ENCODE measurements at places on chromosomes 2 and 18.

GRCh38 chr2:13884291-13884976 lies 748.1 kb upstream of the LRATD1 start:
- no peak for DNase-seq

- DNase-seq, result no peak
Observed at GRCh38 chr2:4175343-4175742, 472.0 kb downstream of the DCDC2C start.

DNA sequence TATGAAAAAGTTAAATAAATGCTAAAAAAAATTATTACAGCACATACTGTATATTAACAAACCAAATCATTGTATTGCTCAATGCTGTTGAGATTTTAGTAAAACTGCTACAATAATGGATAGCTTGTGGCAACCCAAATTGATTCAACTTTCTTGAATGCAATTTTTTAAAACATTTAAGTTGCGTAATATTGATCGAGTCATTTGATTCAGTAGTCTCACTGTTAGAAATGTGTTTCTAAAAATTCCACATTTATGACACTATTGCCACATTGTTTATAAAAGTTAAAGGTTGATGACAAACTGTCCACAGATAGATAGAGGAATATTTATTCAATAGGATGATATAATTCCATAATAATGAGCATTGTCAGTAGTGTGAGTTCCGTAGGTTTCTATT lies 640.7 kb upstream of the CRIM1 start:
- no peak for DNase-seq

DNA sequence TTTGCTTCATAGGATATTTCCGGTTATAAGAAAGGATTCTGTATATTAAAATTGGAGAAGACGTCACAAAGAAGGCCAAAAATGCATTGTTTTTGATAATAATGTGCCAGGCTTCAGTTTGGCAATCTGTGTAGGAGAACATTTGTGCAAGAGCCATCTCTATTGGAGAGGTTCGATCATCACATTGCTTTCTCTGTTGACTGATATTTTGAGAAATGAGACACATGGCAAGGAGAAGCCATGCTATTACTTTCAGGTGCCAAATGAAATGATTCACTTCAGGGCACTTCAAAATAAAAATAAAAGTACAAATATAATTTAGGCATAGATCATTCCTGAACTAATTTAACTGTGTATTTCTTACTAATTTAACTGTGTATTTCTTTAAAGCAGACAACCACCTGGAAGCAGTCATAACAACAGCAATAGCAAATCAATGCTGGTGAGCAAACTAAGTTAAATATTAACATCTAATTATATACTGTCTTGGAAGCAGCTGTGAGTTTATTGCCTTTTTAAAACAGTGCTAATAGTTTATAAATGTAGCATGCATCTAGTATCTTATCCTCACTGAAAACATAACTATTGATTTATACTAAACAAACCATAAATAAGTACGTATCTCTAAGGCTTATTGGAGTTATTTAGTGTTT lies 50.2 kb upstream of the CHST9 start:
- DNase-seq, result no peak

DNA sequence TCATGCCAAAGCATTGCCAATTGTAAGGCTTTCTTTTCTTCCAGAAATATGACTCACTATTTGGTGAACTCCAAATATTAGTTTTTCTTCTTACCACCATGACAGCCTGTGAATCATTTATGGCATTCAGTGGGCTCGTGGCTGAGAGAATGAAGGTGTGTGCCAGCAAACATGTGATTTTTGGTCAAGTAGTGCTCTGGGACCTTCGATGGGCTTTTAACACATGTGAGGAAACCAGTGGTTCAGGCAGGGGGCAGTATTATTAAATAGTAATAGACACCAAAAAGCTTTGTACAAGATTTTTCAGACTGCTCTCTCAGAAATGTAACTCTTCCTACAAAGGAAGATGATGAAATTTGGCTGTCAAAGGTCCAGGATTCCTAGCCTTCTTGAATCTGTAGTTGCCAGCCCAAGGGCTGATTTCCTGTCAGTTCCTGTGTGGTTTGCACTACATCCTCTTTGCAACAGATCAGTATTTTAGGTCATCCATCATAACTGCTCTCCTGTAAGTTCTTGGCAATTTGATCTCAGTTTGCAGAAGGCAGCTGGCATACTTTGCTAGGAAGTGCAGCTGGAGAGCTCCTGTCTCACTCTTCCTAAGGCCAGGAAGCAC lies 64.3 kb downstream of the BABAM2 start:
- no peak for DNase-seq

DNA sequence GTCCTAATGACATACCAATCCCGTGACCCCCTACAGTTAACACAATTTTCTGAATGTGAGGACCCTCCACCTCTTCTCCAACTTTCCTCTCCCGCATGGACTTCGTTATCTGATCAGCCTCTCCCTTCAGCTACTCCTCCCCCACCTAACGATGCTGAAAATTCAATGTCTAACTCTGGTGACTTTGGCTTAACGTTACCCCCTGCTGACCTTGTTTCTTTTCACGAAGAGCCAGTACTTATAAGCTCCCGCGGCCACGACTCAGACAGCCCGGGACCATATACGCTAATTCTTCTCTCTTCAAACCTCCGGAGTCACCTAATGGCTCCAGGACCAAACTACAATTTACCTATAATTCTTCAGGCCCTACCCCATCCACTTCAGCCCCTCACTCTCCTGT lies 29.2 kb downstream of the VPS54 start:
- DNase-seq, result no peak

GRCh38 chr2:176096986-176097819 lies 2.4 kb upstream of the HOXD12 start:
- peak; percentile 71 for DNase-seq

DNA sequence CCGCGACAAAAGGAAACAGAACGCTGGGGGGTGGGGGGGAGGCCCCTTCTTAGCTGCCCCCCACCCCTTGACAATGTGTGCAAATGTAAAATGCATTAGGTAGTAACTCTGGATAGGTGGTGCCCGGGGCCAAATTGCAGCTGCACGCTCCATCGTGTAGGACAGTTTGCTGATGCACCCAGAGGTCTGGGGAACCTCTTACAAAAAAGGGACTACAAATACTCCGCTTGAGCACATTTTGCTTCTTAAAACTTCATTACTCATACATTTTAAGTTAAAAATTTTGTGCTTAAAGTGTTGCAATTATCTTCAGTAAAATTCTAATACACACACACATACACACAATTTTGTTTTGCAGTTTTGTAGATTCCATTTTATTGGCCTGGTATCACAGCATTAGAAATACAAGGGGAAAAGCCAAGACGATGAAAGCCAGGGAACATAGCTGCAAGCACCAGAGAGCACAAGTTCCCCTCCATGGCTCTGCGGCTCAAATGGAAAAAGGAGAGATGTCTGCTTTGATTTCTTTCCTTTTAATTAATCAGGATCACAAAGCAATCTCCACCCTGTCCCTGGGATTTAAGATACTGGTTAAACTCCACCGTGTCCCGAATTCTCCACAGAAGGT lies 582.1 kb downstream of the ZEB2 start:
- DNase-seq, result no peak

DNA sequence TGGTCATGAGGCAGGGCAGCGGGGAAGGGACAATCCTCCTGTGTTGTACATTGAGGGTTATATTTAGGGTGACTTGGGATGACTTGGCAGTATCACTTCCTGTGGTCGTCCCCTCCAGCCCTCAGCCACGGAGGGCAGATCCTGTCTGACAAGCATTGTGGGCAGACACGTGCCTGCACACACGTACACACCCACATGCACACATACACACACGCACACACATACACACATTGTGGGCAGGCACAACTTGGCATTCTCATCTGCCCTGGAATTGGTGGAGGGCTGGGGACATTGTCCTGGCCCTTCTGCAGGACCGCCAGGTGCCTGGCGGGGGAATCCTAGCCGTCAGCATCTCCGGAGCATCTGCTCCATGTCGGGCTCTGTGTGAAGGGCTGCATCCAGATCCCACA lies 47.6 kb downstream of the ODC1 start:
- peak; percentile 75 for DNase-seq
